ENCODE measurements at places on chromosomes 4 and X.

DNA sequence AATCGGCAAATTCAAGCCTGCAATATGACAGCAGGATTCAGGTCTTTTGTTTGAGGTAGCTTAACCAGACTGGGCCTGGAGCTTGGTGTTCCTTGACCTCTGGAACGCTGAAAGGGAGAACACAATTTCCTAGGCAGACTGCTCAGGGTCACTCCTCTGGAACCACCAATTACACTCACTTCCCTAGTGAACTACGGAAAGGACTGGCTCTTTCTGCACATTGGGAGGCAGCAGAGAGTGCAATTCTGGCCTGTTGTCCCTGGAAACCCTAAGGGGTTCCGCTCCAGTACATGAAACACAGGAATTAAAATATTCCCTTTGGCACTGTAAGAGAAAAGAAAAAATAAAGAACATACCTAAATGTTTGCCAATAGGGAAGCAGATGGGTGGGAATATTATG, 58.6 kb downstream of the GPC3 start:
- no peak for DNase-seq

DNA sequence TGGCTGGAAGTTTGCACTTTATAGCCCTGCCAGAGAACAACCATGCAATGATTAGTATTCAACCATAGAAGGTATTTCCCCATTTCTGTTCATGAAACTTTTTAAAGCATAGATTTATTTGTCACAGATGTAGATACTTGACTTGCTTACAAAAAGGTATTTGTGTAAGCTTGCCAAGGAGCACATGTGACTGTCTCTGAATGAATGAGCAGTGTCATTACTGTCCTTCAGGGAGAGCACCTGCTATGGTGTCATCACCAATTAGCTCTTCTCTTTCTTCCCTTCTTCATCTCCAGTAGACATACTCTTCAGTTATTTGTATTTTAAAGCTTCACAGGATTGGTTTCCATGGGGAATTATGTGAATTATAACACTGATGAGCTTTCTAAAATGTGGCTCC, 1064.7 kb upstream of the GRIA3 start:
- DNase-seq, result no peak

DNA sequence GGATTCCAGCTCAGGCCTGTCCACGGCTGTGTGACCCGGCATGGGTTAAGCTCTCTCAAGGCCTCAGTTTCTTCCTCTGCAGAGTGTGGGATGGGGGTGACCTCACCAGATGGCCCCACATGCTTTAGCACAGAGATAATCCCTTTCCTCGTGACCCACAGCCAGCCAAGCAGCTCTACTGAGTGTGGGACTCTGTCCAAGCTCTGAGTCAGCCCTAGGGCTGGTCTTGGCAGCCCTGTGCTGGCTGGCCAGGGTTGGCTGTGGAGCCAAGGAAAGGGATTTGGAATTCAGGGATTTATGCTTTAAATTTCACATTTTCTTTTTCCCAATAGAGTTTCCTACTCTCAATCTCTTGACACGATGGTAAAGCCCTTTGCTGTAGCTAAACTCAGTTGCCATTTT, 19.7 kb upstream of the SPON2 start:
- no peak for DNase-seq

DNA sequence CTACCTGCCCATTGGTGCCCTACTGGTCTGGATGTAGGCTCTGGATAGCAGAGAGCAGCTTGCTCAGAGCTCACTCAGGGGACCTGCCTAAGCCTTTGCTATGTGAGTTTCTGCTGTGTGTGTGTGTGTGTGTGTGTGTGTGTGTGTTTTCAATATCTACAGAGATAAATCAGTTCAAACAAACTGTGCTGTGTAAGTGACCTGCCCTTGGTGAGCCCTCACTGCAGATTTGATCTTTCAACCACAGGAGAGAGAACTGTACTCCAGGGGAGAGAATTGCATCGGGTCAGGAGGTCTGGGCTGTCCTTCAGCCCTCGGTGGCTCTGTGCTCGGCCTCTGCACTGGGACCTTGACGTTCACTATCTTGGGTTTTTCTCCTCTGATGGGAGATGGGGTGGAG, 35.0 kb upstream of the CDKN2AIP start:
- no peak for DNase-seq

GRCh38 chrX:131058136-131058868, at the start of gene ARHGAP36:
Gene ARHGAP36 (plus strand): TSS chrX:131058346. CDS start chrX:131081666, 23,320 bp downstream.
- no peak for DNase-seq

- DNase-seq, result no peak
These were observed 307.9 kb upstream of the F9 start for GRCh38 chrX:139222511-139223200.

DNA sequence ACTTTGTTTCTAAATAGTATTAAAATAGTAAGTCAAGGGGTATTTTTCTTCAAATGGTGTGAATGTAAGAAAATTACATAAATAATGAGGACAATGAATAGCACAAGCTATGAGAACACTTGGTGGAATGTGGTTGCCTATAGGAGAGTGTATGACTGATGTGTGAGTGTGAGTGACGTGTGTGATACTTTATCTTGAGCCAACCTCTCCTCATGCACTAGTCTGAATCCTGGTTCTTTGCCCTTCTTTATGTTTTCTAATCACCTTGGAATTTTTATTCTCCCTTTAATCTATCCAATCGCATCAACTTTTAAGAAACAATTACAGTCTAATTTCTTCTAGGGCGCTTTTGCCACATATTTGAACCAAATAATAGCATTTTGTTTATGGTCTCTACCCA, 98.2 kb downstream of the YIPF7 start:
- no peak for DNase-seq

DNA sequence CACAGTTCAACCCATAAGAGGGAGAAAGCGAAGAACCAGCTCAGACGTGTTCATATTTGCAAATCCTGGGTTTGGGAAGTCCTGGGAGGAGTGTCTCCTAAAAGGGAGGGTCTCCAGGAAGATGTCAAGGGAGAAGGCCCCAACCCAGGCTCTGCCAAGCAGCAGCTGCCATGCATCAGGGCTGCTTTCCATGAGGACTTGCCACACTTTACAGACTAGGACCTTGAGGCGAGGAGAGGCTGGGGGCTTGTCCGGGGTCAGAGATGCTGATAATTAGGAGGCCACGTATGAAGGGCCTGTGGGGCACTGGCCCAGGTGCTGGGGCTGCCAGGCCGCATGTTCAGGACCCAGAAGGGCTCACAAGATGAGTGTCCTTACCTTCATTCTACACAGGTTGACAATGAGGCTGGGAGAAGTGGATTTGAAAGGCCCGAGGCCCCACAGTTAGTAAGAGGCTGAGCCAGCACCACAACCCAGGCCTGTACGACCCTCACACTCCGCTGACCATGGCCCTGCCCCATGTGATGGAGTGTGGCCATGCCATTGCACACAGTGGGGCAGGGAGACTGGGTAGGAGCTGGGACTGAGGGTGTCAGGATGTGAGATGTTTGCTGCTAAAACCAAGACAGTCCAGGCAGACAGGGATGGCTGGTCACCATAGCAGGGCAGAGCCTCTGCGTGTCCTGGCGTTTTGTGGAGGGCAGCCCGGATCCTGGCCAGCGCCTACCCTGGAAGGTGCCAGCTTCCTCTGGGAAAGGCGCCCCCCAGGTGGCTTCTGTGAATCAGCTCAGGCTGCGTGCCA, 94.8 kb downstream of the PSAPL1 start:
- DNase-seq, result no peak
